Cerebellum (tissue), 4 donors: ENCODE measurements at places on chromosomes 1 and 21.

- DNase-seq, result no peak
Observed at GRCh38 chr1:233427907-233428306, 100.4 kb downstream of the MAP3K21 start.

GRCh38 chr1:4638345-4638729 lies 16.1 kb upstream of the AJAP1 start:
- no peak for DNase-seq

DNA sequence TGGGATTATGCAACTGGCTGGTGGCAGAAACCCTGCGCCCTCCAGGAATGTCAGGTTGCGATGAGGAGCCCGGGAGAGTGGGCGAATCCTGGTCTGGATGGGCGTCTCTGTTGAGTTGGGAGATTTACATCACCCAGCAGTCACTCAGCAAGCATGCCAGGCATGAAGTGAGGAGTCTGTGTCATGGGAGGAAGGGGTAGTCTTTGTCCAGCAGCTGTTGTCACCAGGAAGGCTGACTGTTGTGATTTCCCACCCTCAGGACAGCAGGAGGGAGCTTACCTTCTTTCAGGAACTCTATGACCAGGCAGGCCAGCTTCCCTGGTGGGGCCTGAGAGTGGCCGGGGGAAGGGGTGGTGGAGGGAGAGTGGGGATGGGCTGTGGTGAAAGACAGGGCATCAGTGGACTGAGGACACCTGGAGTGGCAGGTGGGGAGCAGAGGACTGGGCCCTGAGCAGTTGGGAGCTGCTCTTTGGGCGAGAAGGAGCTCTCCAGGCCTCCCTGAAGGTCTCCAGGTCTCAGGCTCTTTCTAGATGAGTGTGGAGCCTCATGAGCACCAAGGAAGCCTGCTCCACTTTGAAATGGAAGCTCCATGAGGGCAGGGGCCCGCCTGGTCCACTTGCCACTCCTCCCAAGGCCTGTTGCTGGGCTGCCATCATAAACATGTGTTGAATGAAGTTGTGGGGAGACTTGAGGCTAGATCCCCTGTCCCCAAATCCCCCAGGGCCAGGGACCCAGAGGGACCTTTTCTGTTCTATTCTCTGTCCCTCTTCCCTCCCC lies 21.3 kb upstream of the PKP1 start:
- no peak for DNase-seq

GRCh38 chr1:70415882-70416281 lies 4.8 kb downstream of the CTH start:
- no peak for DNase-seq

GRCh38 chr1:57131701-57132394 lies 166.0 kb upstream of the C8B start:
- DNase-seq, result no peak

DNA sequence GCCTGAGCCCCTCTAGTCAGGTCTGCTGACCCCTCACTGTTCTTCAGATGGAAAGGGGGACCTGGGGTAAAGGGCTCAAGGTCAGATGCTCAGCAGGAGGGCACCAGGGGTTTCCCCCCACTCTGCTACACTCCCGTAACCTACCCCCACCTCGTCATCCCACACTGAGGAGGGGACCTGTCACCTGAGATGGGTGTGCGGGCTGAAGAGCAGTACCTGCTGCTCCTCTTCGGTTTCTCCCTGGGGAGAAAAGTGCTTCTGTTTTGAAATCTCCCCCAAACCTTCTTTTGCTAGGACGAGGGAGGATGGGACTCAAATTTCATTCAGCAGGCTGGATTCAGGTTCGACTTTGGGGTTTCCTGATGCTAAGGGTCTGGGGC lies 65.2 kb downstream of the SYT2 start:
- DNase-seq, result no peak

DNA sequence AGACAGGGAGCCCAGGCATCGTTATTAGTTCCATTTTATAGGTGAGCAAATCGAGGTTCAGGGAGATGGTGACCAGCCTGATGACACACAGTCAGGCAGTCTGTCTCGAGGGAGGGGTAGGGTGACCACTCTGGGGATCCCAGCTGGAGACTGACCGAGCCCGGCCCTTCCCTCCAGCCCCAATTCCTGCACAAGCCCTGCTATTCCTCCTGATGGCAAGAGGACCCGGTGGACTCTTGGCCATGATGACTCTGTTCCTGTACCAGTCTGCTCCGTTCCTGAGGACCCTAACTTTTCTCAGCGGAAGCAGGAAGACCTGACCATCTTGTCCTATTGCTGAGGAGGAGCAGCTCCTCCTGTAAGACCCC lies 391 bp downstream of the AGT start:
- DNase-seq, result no peak
